Nephron progenitor cell (in vitro differentiated cells): ENCODE measurements at places on chromosomes 6 and 20.

DNA sequence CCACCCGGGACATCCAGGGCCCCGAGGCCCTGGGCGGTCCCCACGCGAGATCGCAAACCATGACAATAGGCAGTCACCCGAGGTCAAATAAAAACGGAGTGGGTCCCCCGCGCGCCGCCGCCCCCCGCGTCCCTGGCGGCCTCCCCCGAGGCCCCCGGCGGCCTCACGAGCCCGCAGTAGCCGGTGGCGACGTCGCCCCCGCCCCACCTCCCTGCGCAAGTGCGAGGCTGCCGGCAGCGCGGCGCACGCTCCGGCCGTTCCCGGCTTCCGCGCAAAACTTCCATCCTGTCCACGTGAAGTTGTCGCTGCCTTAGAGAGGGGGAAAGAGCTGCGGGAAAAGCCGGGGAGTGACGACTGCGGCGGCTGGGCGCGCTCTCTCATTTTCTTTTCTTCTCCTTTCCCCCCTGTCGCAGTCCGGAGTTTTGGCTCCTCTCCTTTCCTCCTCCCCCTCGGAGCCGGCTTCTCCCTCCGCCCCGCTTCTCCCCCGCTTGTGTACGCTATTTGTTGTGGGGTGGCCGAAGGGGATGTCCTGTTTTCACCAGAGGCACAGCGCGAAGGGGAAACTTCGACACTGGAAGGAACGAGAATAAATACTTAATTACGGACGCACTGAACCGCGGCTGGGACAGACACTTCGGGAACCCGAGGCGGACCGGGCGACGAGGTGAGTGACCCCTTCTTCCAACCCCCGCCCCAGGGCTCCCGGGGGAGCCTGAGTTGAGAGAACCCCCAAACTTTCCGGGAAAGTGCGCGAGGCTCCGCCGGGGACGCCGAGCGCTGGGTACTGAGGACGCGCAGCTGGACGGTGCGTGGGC, at the start of gene EYA4:
EYA4 (plus strand) TSS at position 272 of the 815 bp plus-strand sequence. CDS start 33,424 bp downstream, outside the sequence.
- DNase-seq: peak; percentile 65

DNA sequence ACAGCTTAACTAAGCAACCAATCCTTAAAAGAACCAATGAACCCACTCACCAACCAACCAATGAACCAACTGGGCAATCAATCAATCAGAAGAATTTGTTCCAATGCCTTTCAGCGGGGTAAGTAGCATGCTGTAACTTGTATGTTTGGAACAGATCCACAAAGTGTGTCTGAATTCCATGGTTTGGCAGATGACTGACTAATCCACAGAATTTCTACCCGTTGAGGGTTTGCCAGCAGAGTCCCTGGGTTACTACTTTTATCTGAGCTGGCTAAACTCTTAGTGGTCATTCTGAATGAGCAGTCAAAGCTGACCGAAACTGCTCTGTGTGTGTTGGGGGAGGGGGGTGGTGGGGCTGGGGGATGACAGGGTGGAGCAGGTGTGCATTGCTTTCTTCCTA, 125.0 kb upstream of the JAG1 start:
- no peak for DNase-seq

GRCh38 chr6:33854572-33855030, 50.8 kb upstream of the MLN start:
- peak; percentile 40 for DNase-seq

GRCh38 chr6:14380901-14381828, 263.6 kb downstream of the CD83 start:
- DNase-seq: no peak

DNA sequence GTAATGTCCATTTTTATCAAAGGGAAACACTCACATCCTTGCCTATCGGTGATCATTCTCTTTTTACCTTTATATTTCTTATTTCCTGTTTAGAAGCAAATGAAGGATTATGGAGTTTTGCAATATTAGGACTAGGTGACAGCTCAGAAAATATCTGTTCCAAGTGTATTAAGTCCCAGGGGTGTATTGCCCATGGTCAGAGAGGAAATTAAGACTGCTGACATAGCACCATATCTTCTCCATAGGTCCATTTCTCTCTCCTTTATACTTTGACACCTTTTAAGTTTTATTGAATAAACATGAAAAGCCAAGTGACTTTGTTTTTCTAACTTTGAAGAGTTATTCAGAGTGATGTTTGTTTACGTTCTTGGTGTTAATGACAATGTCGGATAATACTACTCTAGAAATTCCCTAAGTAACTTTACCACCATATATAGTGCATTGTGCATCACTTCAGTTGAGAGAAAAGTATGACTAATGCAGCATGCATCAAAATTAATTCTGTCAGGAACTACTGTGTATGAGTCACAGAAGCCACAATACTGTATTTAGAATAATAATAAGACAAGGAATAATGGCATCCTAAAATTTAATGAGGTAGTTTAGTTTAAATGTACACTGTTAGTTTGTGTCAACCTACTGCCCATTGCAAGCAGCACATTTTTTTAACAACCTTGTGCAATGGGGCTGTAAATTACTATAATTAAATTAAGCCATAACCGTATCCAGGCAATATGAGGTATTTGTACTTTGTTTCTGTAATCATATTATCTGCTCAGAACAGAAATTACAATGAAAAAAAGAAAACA, 474.4 kb upstream of the RNF217 start:
- DNase-seq: no peak

DNA sequence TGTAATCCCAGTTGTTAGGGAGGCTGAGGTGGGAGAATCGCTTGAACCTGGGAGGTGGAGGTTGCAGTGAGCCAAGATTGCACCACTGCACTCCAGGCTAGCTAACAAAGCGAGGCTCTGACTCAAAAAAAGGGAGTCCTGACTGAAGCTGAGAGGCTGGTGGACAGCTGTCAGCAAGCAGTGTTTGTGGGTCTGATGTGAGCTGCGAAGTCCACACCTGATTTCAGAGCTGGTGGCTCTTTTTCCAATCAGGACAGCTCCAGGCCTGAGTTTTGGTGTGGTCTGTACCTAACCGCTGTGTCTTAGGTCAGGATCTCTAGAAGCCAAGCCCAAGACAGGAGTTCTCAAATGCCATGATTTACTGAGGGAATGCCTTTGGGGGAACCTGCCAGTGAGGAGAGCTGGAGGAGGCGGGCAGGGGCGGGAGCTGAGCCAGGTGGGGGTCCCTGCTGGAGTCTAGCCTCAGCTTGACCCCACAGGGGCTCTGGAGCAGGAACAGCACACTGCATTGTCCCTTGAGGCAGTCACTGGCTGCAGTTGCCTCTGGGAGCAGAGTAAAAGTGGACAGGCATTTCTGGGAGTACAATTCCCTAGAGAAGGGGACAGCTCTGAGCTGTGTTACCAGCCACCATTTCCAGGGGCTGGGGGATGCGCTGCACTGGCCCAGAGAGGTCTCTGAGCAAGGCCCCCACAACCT, 5.0 kb downstream of the GFRA4 start:
- DNase-seq: no peak

- DNase-seq: no peak
Observed at GRCh38 chr6:46581459-46582177, 71.0 kb downstream of the CYP39A1 start.

DNA sequence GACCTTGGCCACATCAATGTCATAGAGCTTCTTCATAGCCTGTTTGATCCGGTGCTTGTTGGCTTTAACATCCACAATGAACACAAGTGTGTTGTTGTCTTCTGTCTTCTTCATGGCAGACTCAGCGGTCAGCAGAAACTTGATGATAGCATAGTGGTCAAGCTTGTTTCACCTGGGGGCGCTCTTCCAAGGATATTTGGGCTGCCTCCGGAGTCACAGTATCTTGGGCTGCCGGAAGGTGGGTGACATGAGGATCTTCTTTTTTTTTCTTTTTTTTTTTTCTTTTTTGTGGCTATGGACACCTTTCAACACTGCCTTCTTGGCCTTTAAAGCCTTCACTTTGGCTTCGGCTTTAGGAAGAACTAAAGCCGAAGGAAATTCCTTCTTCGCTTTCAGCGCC, 244.6 kb downstream of the GJA1 start:
- DNase-seq: no peak

GRCh38 chr20:47453167-47453782, 48.4 kb upstream of the NCOA3 start:
- DNase-seq: no peak

DNA sequence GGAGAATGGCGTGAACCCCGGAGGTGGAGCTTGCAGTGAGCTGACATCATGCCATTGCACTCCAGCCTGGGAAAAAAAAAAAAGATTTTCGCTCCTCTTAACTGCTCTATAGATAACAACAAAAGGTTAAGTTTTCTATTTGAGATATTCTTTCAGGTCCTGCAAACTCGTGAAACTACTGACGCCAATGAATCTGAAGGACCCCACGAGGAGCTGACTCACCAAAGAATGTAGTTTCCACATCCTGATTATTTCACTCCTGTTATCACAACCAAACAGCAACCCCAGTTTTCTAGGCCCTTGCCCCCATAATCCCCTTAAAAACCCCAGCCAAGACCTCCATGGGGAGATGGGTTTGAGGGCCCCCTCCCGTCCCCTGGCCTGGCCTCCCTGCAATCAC, 58.7 kb downstream of the OTOR start:
- no peak for DNase-seq

DNA sequence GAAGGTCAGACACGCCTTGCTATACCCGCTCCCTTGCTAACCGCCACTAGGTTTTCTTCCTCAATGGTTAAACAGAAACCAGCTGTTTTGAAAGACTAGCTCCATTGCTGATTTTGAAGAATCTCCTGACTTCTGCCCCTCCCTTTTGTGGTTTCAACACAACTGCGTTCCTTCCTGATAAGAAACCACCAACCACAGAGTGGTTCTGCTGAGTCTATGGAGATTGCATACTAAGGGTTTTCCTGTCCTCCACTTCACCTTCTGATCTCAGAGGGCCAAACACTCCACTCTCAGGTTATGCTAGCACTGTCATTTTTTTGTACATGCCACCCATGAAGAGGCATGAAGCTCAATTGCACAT, 207.9 kb downstream of the MYLK4 start:
- no peak for DNase-seq

GRCh38 chr6:53154794-53155193, 6.2 kb upstream of the GCM1 start:
- DNase-seq: no peak

GRCh38 chr6:156914181-156914580, 137.0 kb downstream of the ARID1B start:
- DNase-seq: no peak

GRCh38 chr20:62792182-62792939, 3.9 kb upstream of the MRGBP start:
- no peak for DNase-seq

GRCh38 chr6:46787871-46788540, 5.2 kb upstream of the MEP1A start:
- DNase-seq: no peak

DNA sequence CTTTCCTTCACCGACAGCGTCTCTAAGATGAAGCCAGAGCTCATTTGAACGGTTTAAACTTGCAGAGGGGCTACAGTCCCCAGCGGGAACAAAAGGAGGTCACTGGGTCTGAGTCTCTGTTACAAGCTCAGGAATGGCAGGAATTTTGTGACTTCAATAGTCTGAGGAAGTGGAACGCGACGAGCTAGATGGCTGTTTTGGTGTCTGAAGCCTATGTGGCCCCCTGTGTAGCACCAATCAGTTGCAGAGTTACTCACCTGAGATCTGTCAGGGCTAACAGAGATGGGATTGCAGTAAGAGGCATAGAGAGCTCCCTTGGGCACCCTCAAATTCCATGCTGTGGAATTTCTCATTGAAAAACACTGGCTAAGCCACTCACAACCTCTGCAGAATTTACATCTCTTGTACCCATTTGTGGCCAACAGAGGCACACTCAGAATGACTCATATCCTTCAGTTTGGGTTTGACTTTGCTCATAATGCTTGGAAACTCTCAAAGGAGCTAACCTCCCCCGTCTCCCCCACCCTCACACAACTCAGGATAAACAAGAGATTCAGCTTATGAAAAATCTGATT, 7.1 kb upstream of the TCP11 start:
- peak; percentile 34 for DNase-seq

DNA sequence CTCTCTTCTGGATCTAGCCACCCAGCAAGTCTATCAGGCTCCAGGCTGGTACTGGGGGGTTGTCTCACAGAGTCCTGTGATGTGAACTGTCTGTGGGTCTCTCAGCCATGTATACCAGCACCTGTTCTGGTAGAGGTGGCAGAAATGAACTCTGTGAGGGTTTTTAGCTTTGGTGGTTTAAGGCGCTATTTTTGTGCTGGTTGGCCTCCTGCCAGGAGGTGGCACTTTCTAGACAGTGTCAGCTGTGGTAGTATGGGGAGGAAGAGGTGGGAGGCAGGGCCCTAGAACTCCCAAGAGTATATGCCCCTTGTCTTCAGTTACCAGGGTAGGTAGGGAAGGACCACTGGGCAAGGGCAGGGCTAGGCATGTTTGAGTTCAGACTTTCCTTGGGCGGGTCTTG, 75.8 kb downstream of the SNAP91 start:
- DNase-seq: no peak

DNA sequence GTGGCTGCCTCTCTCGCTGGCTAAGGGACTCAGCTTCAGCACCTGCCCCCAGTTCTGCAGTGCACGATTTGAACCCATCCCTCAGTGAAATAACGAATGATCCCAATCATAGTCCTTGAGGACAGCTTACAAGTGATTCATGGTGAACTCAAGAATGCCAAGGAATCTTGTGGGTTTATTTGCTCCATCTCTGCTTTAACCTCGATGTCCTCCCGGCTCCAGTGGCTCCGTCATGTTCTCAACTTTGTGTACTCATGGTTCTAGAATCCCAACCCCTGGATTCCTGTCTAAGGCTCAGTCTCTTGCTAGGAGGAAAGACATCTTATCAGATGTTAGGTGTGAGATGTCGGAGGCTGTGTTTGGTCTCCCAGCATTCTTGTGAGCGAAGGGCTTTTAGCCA, 29.0 kb upstream of the GTSF1L start:
- no peak for DNase-seq

- no peak for DNase-seq
Observed at GRCh38 chr20:50607850-50608749, 83.2 kb downstream of the RIPOR3 start.

GRCh38 chr20:17497821-17498580, 33.2 kb downstream of the BFSP1 start:
- no peak for DNase-seq

GRCh38 chr6:360349-360748, 31.2 kb upstream of the IRF4 start:
- no peak for DNase-seq

DNA sequence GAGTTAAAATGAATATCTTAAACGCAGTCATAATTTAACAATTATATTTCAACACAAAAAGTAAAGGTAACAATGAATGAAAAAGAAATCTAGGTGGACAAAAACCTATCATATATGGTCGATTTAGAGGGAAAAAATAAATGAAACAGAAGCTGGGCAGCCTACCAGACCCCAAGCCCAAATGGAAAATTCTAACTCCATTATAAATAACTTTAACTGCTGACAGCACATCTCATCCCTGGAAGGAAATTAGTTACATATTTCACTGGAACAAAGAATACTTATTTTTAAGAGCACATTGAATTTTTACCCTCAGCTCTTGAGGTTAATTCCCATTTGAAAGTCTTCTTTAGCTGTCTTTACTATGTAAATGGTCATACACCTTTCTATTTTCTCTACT, 39.1 kb downstream of the COL12A1 start:
- DNase-seq: no peak

- no peak for DNase-seq
Observed at GRCh38 chr6:152771061-152771687, 20.6 kb downstream of the VIP start.

GRCh38 chr6:30104661-30105060, 8.2 kb downstream of the TRIM31 start:
- no peak for DNase-seq

- DNase-seq: no peak
Observed at GRCh38 chr20:20802328-20802727, 89.9 kb upstream of the RALGAPA2 start.

GRCh38 chr20:61875221-61875885, 190.3 kb downstream of the TAF4 start:
- DNase-seq: peak; percentile 49
